ENCODE measurements at places on chromosomes 6 and 20. TPM values are rescaled to one million over a fixed set of nuclear protein-coding genes. Genes with fewer than 3 reads are reported as not detected.
A peak's percentile ranks its signal among the peaks of the same experiment; 100 is the strongest.

DNA sequence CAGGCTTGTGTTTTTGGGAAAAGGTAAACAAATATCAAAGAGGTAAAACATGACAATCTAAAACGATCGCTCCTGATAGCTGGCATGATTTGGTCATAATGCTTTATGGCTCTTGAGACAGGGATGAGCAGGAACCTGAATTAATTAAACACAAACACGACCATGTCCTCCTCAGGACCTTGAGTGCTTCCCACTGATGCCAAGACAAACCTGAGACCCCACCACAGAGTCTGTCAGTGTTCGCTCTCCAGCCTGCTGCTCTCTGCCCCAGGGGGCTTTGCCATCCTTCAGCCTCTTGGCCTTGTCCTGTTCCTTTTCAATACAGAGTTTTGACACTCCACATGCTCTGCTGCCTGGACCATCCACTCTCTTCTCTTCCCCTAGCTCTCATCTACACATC, 119.4 kb downstream of the MAN1A1 start:
- DNase-seq = no peak

FOXS1 gene
- 0.72 TPM for total RNA-seq

TINAG gene
- 0.24 TPM for total RNA-seq

DNA sequence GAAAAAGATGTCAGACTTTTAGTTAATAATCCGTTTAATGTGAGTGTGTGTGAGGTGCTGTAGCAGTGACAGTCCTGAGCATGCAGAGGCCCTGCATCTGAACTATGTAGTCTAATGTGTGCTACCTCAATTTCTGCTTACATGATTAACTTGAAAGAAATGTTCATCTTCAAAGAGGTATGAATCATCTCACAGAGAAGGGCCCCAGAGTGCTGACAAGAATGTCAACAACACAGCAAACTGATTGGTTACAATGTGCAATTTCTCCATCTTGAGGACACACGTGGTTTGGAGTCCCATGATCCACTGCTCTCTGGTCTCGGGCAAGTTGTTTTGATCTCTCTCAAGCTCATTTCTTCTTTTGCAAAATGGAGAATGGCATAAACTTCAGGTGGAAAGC, 61.7 kb upstream of the EMILIN3 start:
- DNase-seq = no peak

ADAM33 gene
- total RNA-seq = 71.3 TPM

DNA sequence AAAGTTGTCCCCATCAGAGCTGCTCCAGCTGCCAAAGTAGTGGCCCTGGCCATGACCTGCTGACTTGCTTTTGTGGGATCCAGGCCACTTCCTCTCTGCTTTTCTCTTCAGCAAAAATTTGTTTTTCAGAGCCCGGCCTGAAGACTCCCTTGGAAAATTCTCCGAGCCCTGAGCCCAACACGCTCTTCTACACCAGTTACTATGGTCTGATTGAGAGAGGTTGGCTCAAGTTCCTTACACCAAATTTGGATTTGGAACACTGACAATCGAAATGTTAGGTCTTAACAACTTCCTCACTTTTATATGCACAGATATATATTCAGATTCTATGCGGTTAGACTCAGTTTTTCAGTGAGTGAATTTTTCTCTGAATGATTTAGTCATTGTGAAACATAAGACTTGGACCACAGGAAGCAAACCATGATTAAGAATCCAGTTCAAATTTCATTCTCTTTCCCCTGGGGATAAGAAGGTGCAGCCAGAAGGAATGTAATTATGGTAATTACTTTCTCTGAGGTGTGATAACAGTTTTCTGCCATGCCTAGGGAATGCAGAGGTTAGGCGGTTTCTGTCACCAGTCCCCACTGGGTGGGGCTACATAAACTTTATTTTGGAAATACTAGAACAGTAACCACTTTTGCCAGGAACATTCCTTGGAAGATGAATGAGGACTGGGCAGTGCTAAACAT, 365.2 kb downstream of the SYNE1 start:
- DNase-seq = no peak

GRCh38 chr6:44527583-44528369, 140.3 kb downstream of the CDC5L start:
- DNase-seq = no peak

CLIC5 gene
- 3.6 TPM for total RNA-seq

VSTM2L gene
- total RNA-seq = not detected

TBCC gene
- total RNA-seq = 29.4 TPM

DNA sequence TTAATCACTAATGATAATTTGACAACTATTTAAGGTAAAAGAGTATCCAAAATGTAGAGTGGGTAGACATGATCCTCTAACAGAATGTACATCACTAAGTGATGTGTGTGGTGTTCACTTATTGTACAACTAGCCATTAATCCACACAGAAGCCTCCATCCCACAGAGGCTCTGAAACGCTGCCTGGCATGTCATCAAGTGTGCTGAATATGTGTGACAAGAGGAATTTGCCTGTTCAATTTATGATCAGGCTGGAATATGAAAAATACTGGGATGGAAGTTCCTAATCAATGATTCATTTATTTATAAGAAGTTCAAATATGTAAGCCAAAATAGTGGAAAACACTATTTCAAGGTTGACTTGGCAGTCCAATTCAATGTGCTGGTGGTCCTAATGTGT, 72.4 kb downstream of the BACH2 start:
- no peak for DNase-seq

FAM209B gene
- not detected for total RNA-seq

DNA sequence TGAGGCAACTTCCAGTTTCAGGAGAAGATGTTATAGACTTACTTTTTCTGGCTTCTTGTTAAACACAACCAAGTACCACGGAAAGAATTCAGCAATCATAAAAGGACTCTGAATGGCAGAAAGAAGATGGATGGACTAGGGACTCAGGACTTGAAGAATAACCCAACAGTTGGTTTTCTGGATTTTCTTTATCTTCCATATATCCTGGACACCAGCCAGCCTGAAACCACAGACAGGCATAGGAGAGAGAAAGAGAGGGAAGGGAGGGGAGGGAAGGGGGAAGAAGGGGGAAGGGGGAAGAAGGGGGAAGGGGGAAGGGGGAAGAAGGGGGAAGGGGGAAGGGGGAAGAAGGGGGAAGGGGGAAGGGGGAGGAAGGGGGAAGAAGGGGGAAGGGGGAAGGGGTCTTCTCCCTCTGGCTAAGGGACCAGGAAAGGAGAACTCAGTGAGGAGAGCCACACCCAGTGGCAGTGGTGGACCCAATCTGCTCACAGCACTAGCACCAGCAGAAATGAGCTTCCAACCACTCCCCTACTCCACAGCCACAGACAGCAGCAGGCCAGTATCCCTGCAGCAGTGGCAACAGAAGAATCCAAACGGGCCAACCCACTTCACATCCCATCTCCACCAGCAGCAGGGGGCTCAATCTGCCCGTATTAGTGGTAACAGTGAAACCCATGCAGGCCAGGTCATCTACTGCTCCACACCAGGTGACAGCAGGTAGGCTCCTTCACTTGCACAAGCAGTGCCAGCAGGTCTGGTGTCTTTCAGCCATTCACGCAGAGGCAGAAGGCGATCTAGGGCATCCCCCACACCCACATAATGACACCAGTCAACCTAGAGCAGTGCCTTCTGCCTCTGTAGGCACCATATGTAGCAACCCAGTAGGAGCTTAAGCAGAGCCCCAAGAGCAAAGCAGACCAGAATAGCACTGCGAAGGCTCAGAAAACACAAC, 78.6 kb downstream of the TRMT6 start:
- peak; percentile 69 for DNase-seq

ACAT2 gene
- 26.5 TPM for total RNA-seq

- DNase-seq = peak; percentile 16
Measured at GRCh38 chr20:760751-761417, 7.4 kb downstream of the SLC52A3 start.

YWHAB gene
- 57.5 TPM for total RNA-seq

HTR1B gene
- 17.1 TPM for total RNA-seq

HEY2 gene
- total RNA-seq = 37.6 TPM

- DNase-seq = no peak
Measured at GRCh38 chr6:43827898-43828297, 57.9 kb downstream of the VEGFA start.

DNA sequence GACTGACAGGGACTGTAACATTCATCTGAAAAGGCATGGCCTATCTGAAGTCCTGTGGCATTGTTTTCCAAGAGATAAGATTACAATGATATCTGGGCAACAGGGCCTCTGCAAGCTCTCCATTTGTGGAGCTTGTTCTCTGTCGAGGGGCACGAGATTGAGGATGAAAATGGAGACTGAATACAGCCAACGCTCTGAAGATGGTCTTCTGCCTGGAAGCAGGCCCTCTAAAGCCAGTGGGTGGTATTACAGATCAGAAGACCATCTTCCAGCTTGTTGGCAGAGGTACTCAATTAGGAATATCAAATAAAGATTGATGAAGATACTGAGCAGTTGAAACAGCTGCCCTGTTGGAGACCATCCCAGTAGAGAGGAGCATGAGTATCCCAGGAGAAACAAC, 288.2 kb downstream of the CENPW start:
- no peak for DNase-seq

ZBTB46 gene
- total RNA-seq = 1.7 TPM

MLN gene
- total RNA-seq = not detected

GRCh38 chr6:71287038-71287437, 1.6 kb upstream of the OGFRL1 start:
- DNase-seq = peak; percentile 47

DNA sequence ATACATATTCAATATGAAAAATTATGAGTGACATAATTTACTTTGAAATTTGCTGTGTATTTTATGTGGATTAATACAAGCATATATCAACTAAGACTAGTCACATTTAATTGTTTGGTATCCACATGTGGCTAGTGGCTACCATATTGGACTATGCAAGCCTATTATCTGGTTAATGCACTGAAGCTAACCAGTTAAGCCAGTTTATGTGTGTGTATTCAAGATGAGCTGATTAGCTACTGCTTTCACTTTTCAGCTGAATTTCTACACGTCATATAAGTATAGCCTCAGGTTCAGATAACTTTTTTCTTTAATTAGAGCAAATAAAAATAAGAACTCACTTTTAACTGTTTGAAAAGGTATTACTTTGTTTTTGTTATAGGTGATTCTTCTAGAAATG, 903.7 kb downstream of the TFAP2A start:
- peak; percentile 4 for DNase-seq

DNA sequence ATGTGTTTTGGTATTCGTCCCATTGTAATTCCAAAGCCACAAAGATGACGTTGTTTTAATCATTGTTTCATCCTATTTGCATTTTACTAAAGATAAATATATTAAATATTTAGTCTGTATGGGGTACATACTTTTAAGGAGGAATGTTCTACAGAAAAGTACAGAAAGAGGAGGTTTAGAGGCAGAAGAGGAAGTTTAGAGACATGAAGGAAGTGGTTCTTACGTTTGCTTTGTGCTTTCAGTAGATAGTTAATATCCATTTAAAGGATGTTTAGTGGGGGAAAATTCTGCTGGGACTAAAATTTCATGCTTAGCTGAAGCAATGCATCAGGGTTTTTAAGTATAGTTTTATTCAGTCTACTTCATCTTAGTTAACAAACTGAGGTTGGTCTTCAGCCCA, 116.6 kb downstream of the CRYBG1 start:
- no peak for DNase-seq

LGSN gene
- total RNA-seq = 4.1 TPM

SIRPB1 gene
- total RNA-seq = 4.8 TPM

GRCh38 chr6:6686748-6687601, 98.5 kb downstream of the LY86 start:
- DNase-seq = peak; percentile 69

GRCh38 chr20:31894980-31895675, 24.7 kb downstream of the TTLL9 start:
- peak; percentile 35 for DNase-seq

- no peak for DNase-seq
Measured at GRCh38 chr6:117555262-117555849, 47.0 kb downstream of the GOPC start.

- no peak for DNase-seq
Measured at GRCh38 chr6:73742433-73742832, 46.4 kb downstream of the CD109 start.

DNA sequence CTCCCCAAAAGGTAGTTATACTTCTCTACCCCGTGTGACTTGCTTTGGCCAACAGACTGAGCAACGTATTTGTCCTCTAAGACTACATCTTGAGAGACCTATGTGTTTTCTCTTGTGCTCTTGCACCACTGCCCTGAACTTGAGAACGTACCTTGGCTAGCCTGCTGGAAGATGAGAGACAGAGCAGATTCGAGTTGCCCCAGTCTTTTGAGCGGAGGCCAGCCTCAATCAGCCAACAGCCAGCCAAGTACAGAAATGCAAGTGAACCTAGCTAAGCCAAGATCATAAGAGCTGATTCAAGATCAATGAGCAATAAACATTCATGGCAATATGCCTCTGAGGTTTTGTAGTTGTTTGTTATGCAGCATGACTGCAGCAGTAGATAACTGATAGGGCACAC, 98.4 kb downstream of the PAK5 start:
- no peak for DNase-seq

ZBTB9 gene
- total RNA-seq = 10.4 TPM

VSX1 gene
- total RNA-seq = 0.24 TPM

DNA sequence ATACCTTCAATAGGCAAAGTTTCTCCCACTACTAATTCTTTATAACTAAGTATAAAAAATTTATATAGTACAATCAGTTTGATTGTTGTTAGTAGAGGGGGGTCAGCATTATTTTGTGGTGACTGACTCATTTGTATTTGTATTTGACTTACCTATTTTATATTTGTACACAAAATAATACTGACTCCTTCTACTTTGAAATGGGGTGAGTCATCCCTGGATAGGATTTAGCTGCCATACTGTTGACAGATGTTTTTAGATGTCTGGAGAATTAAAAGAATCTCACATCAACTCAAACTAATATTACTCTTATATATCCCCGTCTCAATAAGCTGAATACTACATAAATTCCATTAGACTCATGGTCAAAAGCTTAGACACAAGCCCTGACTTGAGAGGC, 114.9 kb downstream of the FRK start:
- no peak for DNase-seq

LY6G6C gene
- 3.1 TPM for total RNA-seq

SAMD5 gene
- total RNA-seq = 21.2 TPM

- DNase-seq = peak; percentile 26
Measured at GRCh38 chr6:47161176-47161687, 119.1 kb upstream of the ADGRF1 start.

DNA sequence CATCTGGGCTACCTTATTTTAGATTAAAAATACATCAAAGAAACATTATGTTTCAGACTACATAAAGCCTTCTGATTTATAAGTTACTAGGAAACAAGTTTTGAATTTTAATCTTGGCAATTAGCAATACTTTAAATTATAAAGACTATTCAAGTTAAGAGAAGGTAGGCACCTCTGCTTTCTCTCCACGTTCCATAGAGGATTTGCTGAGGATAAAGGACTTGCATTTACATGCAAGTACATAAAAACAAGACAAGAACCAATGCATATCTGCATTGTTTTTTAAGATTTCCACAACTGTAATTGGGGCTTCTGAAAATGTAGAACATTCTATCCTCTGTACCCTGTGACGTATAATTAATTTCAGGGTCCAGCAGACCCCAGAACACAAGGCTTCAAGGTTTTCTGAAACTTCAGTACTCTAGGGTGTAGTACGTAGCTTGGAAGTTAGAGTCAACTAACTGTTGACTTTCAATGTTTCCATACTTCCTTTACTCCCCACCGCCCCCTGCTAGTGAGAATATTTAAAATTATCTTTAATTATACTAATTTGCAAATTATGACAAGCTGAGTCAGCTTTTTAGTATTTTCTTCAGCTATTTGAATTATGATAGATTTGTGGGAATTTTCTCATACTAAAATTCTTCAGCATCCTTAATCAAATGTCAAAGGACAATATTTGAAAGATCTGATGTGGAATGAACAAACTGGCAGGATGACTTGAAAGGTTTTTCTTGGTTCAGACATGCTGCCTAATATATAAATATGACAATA, 82.8 kb downstream of the PKIB start:
- DNase-seq = no peak

All from umbilical cord (tissue), 2 donors.